ENCODE measurements at places on chromosomes 4 and X.

- no peak for DNase-seq
Observed at GRCh38 chr4:127889903-127890302, 9.2 kb downstream of the PLK4 start.

- no peak for DNase-seq
Observed at GRCh38 chr4:3679071-3679825, 86.9 kb upstream of the ADRA2C start.

GRCh38 chr4:171288816-171289432 lies 524.3 kb upstream of the GALNTL6 start:
- DNase-seq: no peak

GRCh38 chr4:26503844-26504243 lies 13.6 kb upstream of the CCKAR start:
- no peak for DNase-seq

DNA sequence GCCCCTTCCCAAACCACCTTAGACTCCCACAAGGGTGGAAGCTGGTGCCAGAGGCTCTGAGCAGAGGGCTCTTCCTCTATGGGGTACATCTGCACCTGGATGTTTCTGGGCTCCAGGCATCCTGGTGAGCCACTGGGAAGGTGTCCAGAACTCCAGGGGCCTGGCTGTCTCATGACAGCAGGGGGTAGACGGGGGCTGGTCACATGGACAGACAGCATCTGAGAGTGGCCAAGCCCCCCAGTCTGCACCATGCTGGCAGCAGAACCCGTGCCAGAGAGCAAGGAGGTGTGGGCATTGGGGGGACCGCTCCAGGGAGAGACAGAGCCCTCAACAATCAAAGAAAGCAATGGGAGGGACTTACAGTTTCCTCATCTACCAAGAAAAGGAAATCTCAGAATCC lies 39.5 kb downstream of the ZFYVE28 start:
- no peak for DNase-seq

DNA sequence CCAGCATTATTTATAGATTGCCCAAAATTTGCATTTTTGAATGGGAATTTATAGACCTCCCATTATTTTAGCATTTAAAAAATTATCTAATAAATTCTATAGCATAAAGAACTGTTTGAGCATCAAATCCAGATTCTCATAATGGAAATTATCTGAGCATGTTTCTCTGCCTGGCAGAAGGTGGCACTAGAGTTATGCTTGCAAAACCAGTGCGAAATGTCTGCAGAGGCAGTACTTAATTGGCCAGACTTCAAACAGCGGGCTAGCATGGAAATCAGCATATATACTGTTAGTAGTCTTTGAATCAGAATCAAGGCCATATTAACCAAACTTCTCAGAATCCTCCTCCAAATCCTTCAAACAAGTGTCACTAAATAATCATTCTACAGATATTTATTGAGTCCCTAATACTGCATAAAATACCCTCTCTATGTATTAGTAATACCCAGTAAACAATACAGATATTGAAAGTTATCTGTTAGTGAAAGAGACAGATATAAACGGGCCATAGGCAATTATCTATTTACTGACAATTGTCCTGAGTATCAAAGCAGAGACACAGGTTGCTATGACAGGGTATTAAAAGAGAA lies 78.7 kb upstream of the DCLK2 start:
- DNase-seq: no peak

DNA sequence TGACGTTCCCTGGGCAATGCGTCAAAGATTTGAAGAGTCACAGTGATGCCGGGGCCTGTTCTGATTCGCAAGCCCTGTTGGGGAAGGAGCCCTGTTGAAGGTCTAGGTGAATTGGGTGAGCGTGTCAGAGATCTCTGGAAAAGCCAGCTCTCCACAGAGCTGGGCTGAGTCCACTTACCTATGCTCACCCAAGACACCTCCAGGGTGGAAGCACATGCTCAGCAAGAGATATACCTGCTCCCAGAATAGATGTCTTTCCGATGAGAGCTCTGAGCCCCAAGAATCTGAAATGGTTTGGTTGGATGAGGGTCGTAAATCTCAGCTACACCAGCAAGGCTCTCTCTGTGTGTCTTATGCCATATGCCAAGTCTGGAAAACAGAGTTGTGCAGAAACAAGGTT lies 1.7 kb downstream of the GABRQ start:
- DNase-seq: no peak

GRCh38 chr4:110248831-110249253 lies 50.4 kb upstream of the ELOVL6 start:
- DNase-seq: no peak

DNA sequence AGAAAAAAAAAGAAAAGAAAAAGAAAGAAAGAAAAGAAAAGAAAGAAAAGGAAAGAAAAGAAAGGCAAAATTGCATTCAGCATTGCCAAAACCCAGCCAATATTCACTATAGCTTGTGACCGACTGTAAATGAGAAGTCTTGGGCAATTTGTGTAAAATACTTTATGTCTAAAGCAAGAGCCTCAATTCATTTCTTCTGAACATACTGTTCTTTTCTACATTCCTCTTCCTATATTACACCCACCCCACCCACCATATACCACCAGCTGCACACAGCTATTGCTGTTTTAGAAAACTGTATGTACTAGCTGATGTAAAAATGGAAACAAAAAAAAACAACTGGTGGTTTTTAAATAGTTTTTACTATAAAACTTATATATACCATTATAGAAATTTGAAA lies 156.9 kb upstream of the TTC29 start:
- DNase-seq: no peak

GRCh38 chr4:8202108-8203051 lies 3.3 kb downstream of the SH3TC1 start:
- DNase-seq: no peak

- DNase-seq: no peak
Observed at GRCh38 chr4:75830906-75831305, 71.3 kb downstream of the PPEF2 start.

DNA sequence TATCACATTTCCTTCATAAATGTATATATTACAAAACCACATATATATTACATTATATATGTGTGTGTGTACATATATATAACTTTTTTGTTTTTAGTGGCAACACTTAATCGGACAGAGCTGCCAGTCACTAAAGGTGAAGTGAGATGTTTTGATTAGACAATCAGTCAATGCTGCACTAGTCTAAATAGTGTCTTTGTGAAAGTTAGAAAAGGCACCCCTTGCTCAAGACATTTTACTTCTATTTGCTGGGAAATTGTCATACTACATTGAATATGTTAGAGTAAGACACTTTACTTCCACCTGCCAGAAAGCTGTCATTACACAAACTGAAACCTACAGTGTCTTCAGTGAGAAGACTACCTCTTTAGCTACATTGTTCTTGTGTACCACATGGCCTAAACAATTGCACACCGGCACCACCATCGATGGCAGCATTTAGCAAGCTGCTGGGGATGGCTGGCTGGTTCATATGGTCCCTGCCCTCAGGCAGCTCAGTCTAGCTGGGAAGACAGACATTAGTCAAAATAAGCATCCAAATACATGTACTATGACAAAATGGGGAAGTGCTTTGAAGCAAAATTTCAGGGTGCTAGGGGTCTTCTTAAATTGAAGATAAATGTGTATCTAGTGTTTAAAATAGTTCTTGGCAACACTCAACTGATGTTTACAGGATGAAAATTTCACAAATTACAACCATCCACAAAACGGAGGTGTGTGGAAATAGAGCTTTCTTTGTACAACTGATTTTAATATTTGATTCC lies 148.1 kb upstream of the GATB start:
- DNase-seq: no peak

GRCh38 chr4:136281889-136282288 lies 1250.4 kb downstream of the PCDH18 start:
- DNase-seq: no peak

DNA sequence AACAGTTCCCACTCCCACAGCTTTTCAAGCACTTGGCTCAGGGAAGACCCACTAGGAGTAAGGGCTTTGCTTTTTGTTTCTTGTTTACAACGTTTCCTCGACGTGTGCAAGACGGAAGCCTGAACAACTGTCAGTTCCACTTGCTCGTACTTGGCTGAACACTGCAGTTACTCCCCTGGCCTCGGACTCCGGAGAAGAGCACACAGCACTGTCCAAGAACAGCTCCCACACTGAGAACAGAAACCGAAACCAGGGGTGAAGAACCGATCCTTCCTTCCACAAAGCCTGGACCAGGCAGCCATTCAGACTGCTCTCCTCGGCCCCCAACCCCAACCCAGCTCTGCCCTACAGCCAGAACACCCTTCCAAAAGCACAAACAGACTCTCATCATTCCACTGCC lies 25.5 kb downstream of the IRF2 start:
- DNase-seq: no peak

GRCh38 chr4:174047363-174047762 lies 236.1 kb downstream of the FBXO8 start:
- DNase-seq: no peak

GRCh38 chr4:30434656-30435055 lies 285.5 kb upstream of the PCDH7 start:
- no peak for DNase-seq

- no peak for DNase-seq
Observed at GRCh38 chr4:8818063-8818881, 53.4 kb downstream of the HMX1 start.

DNA sequence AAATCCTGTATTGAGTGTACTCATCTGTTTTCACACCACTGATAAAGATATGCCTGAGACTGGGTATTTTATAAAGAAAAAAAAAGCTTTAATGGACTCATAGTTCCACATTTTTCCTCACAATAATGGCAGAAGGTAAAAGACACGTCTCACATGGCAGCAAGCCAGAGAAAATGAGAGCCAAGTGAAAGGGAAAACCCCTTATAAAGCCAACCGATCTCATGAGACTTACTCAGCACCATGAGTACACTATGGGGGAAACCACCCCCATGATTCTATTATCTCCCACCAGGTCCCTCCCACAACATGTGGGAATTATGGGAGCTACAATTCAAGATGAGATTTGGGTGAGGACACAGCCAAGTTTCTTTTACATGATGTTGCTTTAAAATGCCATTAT lies 171.9 kb downstream of the GALNTL6 start:
- no peak for DNase-seq

- DNase-seq: no peak
Observed at GRCh38 chr4:148215202-148215601, 227.0 kb downstream of the NR3C2 start.

GRCh38 chr4:80221161-80221560 lies 23.9 kb downstream of the PRDM8 start:
- DNase-seq: no peak

DNA sequence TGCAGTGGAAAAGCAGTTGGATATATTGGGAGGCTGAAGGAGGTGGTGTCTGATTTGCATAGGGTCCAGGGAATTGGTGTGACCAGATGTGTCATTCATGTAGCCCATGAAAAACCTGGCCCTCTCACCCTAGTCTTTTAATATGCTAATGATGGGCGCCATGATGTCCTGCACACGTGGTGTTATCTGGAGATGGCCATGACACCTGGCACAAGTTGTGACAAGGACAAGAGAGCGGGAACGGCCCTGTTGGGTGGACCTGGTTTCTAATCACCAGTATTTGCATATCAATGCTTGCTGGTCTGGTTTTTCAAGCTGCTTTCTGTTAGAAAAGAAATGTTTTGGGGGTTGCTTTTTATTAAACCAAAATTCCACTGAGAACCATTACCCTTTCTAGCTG lies 87.4 kb downstream of the ZXDA start:
- DNase-seq: no peak

DNA sequence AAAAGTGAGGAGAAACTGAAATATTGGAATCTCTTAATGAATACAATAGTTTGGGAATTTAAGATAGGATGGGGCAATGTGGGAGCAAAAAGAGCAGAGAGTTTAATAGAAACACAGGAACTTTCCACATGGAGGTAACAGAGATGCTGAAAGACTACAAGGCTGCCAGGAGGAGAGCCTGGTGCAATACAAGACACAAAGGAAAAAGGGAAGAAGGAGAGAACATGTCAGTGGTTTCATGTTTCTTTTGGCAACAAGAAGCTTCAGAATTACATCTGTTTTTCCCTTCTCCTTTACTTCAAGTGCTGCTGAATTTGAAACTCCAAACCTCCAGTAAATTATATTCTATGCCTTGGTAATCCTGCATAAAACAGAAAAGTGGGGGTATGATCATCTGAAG lies 474.3 kb downstream of the FAT4 start:
- DNase-seq: no peak

DNA sequence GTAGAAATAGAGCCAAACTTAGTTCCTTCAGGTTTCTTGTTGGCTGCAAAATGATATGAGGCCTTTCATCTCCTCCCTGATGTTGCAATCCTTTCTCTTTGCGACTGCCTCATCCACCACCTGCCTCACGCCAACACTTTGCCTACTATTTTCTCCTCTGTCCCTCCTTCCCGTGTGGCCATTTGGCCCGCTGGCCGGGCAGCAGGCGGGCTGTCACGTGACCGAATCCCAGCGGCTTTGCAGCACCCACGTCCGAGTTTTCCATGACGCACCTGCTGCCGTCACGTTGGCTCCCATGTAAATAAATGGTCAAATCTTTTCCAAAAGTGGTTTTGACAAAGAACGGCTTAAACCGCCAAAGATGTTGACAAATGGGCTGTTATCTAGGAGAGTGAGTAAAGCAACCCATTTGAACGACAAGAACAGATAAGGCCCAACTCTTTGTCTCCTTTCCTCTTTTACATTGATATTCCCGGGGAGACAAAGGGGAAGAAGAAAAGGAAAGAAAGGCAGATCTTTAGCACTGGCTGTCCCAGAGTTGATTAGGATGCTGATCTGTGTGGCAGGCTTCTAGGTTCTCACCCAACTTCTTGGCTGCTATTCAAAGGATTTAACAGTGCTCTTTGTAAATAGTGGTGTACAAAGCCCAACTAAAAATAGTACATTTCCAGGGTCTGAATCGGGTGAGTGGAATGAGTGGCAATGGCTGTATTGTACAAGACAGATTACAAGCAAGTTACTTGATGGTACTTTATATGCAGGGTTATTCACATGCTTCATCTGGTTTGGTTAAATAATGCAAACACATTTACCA lies 174.2 kb upstream of the JADE1 start:
- no peak for DNase-seq

DNA sequence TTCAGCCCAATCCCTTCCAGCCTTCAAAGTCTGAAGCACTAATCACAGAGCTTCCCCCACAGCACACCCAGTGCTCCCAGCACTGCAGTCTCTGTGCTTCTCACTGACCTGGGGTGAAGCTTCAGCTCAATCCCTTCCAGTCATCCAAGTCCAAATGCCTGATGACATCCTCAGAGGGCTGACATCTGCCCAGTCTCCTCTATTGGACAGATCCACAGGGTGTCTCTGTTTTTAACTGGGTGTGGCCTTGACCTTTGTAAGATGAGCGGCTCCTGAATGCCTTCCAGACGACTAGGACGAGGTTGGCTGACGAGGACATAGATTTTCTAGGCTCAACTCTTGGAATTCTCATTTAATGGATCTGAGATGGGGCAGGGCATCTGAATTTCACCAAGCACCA lies 7.6 kb upstream of the SLC2A9 start:
- DNase-seq: no peak

Data from activated gamma-delta T cell (primary cell).